ENCODE measurements at places on chromosomes 1 and 21.
A peak's percentile ranks its signal among the peaks of the same experiment; 100 is the strongest.

GRCh38 chr1:198556971-198557370 lies 16.5 kb upstream of the ATP6V1G3 start:
- no peak for DNase-seq

- peak; percentile 91 for DNase-seq
Observed at GRCh38 chr1:203557390-203557789, 63.4 kb downstream of the OPTC start.

- DNase-seq = no peak
Observed at GRCh38 chr1:17667641-17668040, 87.5 kb upstream of the ACTL8 start.

- no peak for DNase-seq
Observed at GRCh38 chr1:68361346-68361910, 88.3 kb downstream of the RPE65 start.

- DNase-seq = peak; percentile 17
Observed at GRCh38 chr1:208433086-208433485, 188.9 kb upstream of the PLXNA2 start.

GRCh38 chr1:58689167-58689566 lies 10.7 kb downstream of the MYSM1 start:
- DNase-seq = no peak

- no peak for DNase-seq
Observed at GRCh38 chr1:55073187-55073916, 34.0 kb downstream of the PCSK9 start.

DNA sequence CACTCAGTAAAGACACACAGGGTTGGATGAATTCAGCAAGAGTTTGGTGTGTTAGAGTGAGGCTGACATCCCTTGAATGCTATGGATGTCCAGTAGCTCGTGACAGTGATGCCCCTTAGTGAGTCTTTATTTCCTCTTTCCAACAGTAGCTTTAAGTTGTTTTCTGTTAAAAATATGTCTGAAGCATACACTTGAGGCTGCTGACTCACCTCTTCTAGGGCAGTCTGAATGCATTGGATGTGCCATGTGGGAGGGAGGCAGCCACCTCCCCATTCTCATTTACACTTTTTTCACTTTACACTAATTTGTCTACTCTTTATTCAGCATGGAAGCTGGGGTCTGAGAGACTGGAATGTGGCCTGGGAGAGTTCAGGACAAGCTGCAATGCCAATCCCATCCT lies 17.6 kb downstream of the NOS1AP start:
- DNase-seq = peak; percentile 30

DNA sequence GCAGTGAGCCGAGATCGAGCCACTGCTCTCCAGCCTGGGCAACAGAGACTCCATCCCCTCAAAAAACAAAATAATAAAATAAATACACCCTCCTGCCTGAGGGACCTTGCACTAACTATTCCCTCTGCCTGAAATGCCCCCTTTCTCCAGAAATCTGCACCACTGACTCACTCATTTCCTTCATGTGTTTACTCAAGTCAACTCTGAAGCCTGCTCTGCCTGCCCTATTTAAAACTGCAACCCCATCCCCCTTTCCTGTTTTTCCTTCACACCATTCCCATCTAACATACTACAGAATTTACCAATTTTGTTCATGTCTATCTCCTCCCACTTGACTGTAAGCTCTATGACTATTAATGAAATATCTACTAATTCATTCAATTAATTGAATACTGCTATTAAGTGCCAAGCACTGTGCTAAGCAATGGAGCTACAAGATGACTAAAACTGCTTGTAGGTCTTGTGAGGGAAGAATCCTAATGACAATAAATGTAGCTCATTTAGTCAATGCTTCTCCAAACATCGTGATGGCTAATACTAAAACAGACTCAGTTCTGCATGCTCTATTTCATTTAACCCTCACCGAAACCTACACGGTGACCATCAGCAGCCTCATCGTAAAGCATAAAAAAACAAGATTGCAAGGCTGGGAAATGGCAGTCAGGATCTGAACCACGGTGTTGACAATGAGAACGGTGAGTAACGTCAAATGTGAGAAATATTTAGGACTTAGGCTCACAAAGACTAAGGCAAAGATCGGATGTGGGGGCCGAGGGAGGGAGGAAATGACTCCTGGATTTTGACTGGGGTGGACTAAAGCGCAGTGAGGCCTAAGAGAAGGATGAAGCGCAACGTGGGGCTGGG lies 749 bp upstream of the TMEM39B start:
- peak; percentile 62 for DNase-seq

- DNase-seq = peak; percentile 71
Observed at GRCh38 chr1:118979754-118980575, 8.2 kb downstream of the TBX15 start.
